Activated CD8-positive, alpha-beta T cell treated with anti-CD3 and anti-CD28 coated beads for 36 hours (primary cell): ENCODE measurements at places on chromosomes 16 and 17.

GRCh38 chr17:75570772-75571171 is 16.8 kb upstream of the MYO15B start:
- no peak for DNase-seq

DNA sequence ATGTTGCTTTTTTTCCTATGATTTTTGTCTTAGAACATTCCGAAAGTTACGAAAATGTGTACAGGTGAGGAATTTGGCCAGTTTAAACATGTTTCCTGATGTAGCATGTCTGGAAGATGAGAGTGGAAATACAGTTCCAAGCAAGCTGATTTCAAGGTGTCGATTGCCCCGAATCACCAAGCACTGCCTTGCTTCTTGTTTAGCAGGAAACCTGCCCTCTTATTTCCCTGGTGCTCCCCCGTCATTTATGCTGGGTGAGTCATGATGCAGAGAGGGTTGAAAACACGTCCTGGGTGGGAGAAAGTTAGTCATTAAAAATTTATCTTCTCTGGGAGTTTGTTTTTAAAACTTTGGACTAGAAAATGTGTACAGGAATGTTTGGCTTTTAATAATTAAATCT is 608.6 kb upstream of the EEF2KMT start:
- no peak for DNase-seq

- no peak for DNase-seq
Observed at GRCh38 chr17:49891271-49891670, 43.4 kb upstream of the TAC4 start.

- DNase-seq = no peak
Observed at GRCh38 chr16:69497876-69498596, 67.7 kb upstream of the NFAT5 start.

- DNase-seq = no peak
Observed at GRCh38 chr16:68361485-68361884, 50.7 kb downstream of the PRMT7 start.

DNA sequence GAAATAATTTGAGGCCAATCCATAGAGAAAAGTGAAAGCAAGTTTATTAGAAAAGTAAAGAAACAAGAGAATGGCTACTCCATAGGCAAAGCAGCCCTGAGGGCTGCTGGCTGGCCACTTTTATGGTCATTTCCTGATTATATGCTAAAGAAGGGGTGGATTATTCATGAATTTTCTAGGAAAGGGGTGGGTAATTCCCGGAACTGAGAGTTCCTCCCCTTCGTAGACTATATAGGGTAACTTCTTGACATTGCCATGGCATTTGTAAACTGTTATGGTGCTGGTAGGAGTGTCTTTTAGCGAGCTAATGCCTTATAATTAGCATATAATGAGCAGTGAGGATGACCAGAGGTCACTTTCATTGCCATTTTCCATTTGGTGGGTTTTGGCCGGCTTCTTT is 4.4 kb downstream of the DHRS7B start:
- DNase-seq = no peak

DNA sequence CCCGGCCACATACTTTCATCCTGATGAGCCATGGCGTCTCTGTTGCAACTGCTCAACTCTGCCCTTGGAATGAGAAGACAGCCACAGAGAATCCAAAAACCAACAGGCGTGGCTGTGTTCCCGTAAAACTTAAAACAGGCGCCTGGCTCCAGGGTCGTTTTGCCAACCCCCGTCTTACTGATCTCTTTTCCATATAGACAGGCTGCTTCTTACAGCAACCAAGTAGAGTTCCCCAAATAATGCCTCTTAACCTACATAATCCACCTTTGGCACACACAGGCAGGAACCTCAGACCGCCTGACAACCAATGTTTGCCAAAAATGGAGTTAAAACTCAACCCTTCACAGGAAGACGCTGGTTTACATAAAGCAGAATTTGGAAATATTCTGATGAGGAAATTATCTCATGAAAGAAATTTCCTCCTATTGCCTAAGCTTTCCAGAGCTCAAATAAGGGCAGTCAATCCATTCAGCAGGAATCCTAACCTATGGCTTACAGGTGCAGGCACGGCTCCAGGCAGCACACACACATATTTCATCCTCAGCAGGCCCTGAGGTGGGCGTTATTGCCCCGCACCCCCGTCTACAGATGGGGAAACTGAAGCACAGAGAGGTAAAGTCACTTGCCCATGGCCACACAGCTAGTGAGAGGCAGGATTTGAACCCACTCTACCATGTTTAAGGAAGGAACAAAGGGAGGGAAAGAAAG is 35.8 kb downstream of the LITAF start:
- no peak for DNase-seq

DNA sequence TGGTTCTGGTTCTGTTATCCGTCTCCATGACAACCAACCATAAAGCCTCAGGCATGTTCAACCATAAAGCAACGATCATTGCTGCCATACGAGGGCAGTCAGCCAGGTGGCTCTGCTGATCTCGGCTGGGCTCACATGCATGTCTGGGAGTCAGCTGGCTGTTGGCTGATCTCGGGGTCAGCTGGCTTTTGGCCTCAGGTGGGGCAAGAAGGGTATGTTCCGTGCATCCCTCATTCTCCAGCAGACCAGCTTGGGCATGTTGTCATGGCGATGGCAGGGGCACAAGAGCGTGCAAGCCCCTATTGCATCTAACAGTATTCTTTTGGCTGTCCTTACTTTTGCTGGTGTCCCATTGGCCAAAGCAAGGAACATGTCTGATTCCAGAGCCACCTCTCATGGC is 86.2 kb downstream of the ABCC6 start:
- no peak for DNase-seq

DNA sequence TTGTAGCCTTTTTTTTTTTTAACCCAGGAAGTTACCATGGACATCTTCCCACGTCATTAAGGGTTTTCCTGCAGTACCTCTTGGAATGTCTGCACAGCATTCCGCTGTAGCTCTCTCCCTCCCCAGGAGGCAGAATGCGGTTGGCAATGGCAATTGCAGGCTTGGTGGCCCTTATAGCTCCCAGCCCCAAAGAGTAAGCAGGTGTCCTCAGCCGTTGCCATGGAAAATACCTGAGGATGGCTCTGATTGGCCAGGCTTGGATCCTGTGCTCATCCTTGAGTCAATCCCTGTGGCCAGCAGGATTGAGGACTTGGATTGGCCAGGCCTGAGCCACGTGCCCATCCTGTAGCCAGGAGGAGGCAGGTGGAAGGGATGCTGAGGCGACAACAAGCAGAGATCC is 15.5 kb upstream of the TIMP2 start:
- DNase-seq = no peak

DNA sequence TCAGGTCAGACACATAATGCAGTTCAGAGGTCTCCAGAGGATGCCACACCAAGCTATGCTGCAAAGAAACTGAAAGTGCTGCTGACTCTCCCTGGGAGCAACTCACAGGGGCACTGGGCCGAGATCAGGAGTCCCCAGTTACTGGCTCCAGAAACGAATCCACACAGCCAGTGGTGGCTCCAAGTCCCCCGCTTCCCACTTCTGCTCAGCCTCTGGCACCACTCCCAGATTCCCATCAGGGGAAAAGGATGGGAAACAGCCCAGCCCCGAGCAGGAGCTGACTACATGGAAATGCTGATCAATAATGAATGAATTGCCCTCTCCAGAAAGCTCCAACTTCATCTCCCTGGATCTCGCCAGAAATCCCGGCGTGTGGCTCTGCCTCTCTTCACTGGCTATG is 62.3 kb upstream of the CDH5 start:
- no peak for DNase-seq

- no peak for DNase-seq
Observed at GRCh38 chr16:10896165-10896564, 19.2 kb downstream of the CIITA start.

GRCh38 chr16:69381231-69381630 is 4.6 kb downstream of the TERF2 start:
- DNase-seq = no peak

DNA sequence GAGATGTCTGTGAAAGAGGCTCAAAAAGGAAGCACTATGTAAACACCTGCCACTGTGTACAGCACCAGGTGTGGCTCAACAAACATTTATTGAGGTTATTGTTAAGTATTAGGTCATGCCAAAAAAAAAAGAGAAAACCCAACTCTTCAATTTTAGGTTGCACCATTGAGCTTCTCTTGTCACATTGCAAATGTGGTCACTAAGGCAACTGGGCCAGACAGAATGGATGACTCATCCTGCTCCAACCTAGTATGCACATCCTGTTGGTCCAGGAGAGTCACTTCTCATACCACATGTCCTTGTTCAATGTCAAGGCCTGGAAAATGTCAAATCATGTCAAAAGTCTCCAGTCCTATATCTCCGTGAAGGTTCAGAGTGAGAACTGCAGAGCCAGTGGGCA is 25.0 kb downstream of the HOXB1 start:
- peak; percentile 71 for DNase-seq

GRCh38 chr17:40557531-40558299 is 7.6 kb downstream of the CCR7 start:
- DNase-seq = peak; percentile 5

DNA sequence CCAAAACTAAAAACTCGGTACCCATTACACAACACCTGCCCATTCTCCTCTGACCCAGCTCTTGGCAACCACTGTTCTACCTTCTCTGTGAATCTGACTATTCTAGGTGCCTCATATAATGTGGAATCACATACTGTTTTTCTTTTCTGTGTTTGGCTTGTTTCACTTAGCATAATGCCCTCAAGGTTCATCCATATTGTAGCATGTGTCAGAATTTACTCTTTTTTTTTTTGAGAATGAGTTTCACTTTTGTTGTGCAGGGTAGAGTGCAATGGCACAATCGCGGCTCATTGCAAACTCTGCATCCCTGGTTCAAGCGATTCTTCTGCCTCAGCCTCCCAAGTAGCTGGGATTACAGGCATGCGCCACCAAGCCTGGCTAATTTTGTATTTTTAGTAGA is 59.5 kb upstream of the RBL2 start:
- no peak for DNase-seq
